PC-3 (cell line): ENCODE measurements at places on chromosomes 3 and 15.
A peak's percentile ranks its signal among the peaks of the same experiment; 100 is the strongest.

- H3K4me1 ChIP-seq: peaks cover 3% of the 10 kb centered on the region; the same call in 1 of the 2 replicates
- H3K27me3 ChIP-seq: peaks cover 4% of the 10 kb centered on the region
- H3K4me3 ChIP-seq: no peak overlapping the region
- no peak for DNase-seq
These were observed 3.6 kb upstream of the RAB6B start for GRCh38 chr3:133899311-133899710.

DNA sequence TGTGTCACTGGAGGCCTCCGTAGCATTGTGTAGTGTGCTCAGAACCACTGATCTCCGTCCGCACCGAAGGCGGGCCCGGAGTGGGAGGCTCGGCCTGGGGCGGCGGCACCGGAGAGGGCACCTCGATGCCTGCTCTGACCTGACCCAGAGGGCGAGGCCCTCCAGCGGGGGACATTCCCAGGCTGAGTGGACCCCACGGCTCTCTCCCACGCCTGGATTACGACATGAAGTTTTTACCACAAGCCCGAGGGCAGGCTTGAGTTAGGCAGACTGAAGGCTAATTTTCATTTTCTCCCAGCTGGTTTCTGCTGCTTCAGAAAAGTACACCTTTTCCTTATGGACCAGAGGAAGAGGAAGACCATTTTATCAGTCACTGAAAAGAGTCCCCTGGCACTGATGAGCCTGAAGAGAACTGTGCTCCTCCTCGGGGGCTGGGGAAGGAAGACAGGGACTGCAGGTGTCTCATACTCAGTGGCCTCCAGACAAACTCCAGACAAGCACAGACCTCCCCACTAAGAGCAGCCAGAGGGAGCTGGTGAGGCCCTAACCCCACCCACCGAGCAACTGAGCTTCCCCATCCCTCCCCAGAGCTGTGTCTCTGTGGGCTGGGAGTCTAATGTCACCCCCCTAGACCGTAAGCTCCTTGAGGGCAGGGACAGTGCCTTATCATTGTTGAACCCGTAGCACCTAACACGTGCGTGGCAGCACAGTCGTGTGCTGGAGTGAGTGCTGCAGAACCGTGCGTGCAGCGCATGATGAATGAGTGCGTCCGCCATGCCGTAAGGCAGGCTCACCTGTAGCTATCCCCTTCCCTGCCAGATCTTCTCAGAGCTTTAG lies 74.5 kb upstream of the BLM start:
- H3K36me3 ChIP-seq: no peaks in the 10 kb centered on the region
- peaks cover 2% of the 10 kb centered on the region; the same call in 1 of the 2 replicates for H3K4me1 ChIP-seq
- H3K4me3 ChIP-seq: no peak overlapping the region
- DNase-seq: no peak
- H3K27me3 ChIP-seq: no peaks in the 10 kb centered on the region

DNA sequence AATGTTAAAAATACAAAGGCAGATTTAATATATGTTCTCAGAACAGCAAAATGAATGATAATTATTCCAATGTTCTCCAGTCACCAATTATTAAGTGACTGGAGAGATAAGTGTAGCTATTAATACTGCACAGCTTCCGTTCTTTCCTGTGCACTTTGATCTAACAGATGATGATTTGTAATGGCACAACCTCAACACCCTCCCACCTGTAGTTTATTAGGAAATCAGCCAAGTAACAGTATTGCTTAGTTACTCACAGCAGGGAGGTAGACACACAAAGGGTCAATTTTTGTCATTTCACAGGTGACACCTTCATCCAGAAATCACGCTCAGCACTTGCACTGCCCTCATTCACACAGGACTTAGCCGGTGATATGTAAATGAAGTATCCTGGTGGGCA lies 688.1 kb downstream of the EPHA3 start:
- no peak overlapping the region for H3K4me3 ChIP-seq
- H3K36me3 ChIP-seq: no peaks in the 10 kb centered on the region
- H3K27ac ChIP-seq: no peak overlapping the region
- no peak for DNase-seq
- H3K4me1 ChIP-seq: peaks cover 3% of the 10 kb centered on the region; the same call in 1 of the 2 replicates

GRCh38 chr15:73957785-73958184 lies 31.5 kb downstream of the LOXL1 start:
- H3K4me3 ChIP-seq: peak overlapping the region; percentile 31; the same call in 1 of the 2 replicates
- DNase-seq: no peak
- no peaks in the 10 kb centered on the region for H3K27me3 ChIP-seq
- H3K4me1 ChIP-seq: peaks cover 70% of the 10 kb centered on the region
- no peaks in the 10 kb centered on the region for H3K36me3 ChIP-seq

- no peak overlapping the region for H3K27ac ChIP-seq
- no peak overlapping the region for H3K4me3 ChIP-seq
- no peaks in the 10 kb centered on the region for H3K36me3 ChIP-seq
- no peaks in the 10 kb centered on the region for H3K4me1 ChIP-seq
These were observed 86.4 kb downstream of the SYNPR start for GRCh38 chr3:63364495-63364894.

DNA sequence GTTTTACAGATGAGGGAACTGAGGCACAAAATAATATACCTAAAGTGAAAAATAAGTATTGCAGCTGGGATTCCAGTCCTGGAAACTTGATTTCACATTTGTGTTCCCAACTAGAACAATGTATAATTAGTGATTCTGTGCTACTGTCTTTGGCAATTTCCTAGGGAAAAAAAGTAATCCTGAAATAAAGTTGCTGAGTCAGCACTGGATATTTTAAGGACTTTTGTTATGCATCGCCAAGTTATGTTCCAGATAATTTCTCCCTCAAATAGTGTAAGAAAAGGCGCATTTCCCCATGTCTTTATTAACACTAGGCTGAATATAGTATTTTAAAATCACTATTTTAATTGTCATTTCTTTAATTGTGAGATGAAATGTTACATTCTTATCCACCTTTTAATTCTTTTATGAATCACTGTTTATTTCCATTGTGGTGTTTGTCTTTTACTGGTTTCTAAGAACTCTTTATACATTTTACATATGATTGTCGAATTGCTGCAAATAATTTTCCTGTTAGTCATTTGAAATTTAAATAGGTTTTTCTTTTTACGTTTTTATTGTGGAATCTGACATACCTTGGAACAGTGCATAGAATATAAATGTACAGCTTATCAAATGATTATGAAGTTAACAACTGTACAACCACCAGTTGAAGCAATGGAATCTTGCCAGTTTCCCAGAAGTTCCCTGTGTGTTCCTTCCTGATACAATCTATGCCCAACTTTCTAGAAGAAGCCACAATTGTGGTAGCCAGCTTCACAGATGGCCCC lies 56.6 kb downstream of the SH3GL3 start:
- peaks cover 19% of the 10 kb centered on the region for H3K4me1 ChIP-seq
- no peaks in the 10 kb centered on the region for H3K27me3 ChIP-seq
- no peak overlapping the region for H3K4me3 ChIP-seq
- H3K27ac ChIP-seq: peak overlapping the region; percentile 74
- no peaks in the 10 kb centered on the region for H3K36me3 ChIP-seq
- peak; percentile 54 for DNase-seq

GRCh38 chr3:194806991-194807630 lies 121.4 kb downstream of the FAM43A start:
- no peak for DNase-seq
- H3K27me3 ChIP-seq: no peaks in the 10 kb centered on the region
- H3K27ac ChIP-seq: no peak overlapping the region
- no peak overlapping the region for H3K4me3 ChIP-seq
- H3K4me1 ChIP-seq: peaks cover 10% of the 10 kb centered on the region
- no peaks in the 10 kb centered on the region for H3K36me3 ChIP-seq

- no peak overlapping the region for H3K27ac ChIP-seq
- H3K27me3 ChIP-seq: peaks cover 13% of the 10 kb centered on the region
- H3K36me3 ChIP-seq: no peaks in the 10 kb centered on the region
- H3K4me3 ChIP-seq: no peak overlapping the region
- DNase-seq: no peak
- no peaks in the 10 kb centered on the region for H3K4me1 ChIP-seq
These were observed 494.7 kb upstream of the PROK2 start for GRCh38 chr3:72279631-72280041.

DNA sequence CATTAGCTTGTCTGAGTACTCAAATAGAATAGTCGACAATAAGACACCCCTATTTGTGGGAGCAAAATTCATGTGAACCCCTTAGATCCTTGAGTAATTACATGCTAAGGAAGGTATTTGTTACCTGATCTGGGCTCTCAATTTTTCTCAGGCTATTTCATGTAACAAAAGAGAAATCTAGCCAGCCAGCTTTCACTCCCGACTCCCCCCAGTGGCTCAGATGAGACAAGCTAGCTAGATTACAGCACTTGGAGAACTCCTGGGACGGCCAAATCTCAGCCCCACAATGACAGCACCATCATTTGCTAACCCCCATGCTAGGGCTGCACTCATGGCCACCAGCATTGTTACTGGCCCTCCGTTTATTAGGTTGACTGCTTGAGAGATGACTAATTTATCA lies 41.3 kb downstream of the GLDN start:
- no peak overlapping the region for H3K27ac ChIP-seq
- H3K36me3 ChIP-seq: peaks cover 2% of the 10 kb centered on the region; the same call in 1 of the 2 replicates
- peak; percentile 60 for DNase-seq

GRCh38 chr15:65409036-65409631 lies 13.6 kb downstream of the IGDCC4 start:
- H3K4me1 ChIP-seq: peaks cover 28% of the 10 kb centered on the region
- no peaks in the 10 kb centered on the region for H3K36me3 ChIP-seq
- H3K4me3 ChIP-seq: no peak overlapping the region
- DNase-seq: peak; percentile 71

DNA sequence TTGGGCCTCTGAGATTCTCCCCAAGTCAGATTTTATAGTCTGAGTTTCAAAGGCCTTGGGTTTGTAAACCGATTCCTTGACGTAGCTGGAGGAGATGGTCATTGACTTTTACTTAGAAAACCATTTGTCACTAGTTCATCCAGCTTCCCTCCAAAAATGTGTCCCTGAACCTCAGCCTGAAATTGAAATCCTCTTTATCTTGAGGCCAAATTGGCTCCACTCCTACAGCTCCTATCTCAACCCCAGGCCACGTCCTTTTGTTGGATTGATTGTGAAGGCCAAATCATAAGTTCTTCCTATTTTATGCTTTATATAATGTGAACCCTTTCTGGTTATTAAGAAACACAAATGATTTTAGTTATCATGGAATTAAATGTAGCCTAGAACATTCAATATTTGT lies 193.9 kb upstream of the SUCLG2 start:
- H3K4me3 ChIP-seq: no peak overlapping the region
- DNase-seq: no peak
- no peaks in the 10 kb centered on the region for H3K4me1 ChIP-seq
- no peaks in the 10 kb centered on the region for H3K27me3 ChIP-seq
- H3K27ac ChIP-seq: no peak overlapping the region
- H3K36me3 ChIP-seq: no peaks in the 10 kb centered on the region

DNA sequence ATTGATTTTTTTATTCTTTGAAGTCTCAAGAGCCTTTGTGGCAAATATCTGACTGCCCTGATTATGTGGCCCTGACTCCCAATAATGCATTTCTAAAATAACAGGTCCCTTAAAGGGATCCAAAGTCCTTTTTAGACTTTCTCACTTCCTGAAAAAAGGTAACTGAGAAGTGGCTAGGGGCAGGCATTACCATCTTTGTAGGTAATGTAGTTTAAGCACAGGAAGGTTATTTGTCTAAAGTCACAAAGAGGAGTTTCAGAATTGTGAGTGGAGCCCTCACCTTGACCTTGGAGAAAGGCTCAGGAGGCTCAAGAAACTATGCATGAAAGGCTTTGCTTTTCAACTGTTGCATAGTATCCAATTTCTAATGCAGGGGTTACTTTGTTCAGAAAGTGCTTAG lies 142.9 kb upstream of the MRPL3 start:
- H3K4me1 ChIP-seq: no peaks in the 10 kb centered on the region
- no peaks in the 10 kb centered on the region for H3K36me3 ChIP-seq
- no peak for DNase-seq
- H3K27ac ChIP-seq: no peak overlapping the region
- H3K27me3 ChIP-seq: no peaks in the 10 kb centered on the region
- H3K4me3 ChIP-seq: no peak overlapping the region

GRCh38 chr15:61835496-61836106 lies 224.6 kb downstream of the VPS13C start:
- H3K27ac ChIP-seq: no peak overlapping the region
- no peaks in the 10 kb centered on the region for H3K36me3 ChIP-seq
- no peaks in the 10 kb centered on the region for H3K27me3 ChIP-seq
- DNase-seq: peak; percentile 60

DNA sequence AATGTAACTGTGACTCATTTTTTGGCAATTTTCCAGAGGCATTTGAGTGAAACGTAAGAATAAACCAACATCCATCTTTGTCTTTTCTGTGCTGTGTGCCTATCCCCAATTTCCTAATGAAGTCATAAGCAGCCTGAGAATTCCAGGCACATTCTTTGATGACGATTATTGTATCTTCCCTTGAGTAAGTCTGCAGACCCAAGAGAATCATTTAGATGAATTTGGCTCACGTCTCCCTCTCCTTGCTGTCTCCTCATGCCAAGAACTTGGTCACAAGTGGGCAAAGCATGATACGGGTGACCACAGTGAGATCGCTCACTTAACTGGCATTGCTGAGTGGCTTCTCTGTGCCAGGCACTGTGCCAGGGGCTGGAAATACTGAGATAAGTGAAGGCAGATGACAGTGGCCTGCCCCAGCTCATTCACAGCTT lies 384.5 kb upstream of the IL12A start:
- DNase-seq: peak; percentile 52
- H3K36me3 ChIP-seq: peaks cover 5% of the 10 kb centered on the region; the same call in 1 of the 2 replicates

GRCh38 chr15:47377465-47377864 lies 339.8 kb upstream of the SEMA6D start:
- no peak overlapping the region for H3K27ac ChIP-seq
- DNase-seq: no peak
- no peaks in the 10 kb centered on the region for H3K4me1 ChIP-seq
- H3K36me3 ChIP-seq: no peaks in the 10 kb centered on the region
- no peaks in the 10 kb centered on the region for H3K27me3 ChIP-seq
- no peak overlapping the region for H3K4me3 ChIP-seq

GRCh38 chr3:57451150-57451846 lies 92.8 kb downstream of the DNAH12 start:
- peak overlapping the region; percentile 35 for H3K27ac ChIP-seq
- H3K36me3 ChIP-seq: no peaks in the 10 kb centered on the region
- H3K27me3 ChIP-seq: no peaks in the 10 kb centered on the region
- peaks cover 19% of the 10 kb centered on the region for H3K4me1 ChIP-seq

DNA sequence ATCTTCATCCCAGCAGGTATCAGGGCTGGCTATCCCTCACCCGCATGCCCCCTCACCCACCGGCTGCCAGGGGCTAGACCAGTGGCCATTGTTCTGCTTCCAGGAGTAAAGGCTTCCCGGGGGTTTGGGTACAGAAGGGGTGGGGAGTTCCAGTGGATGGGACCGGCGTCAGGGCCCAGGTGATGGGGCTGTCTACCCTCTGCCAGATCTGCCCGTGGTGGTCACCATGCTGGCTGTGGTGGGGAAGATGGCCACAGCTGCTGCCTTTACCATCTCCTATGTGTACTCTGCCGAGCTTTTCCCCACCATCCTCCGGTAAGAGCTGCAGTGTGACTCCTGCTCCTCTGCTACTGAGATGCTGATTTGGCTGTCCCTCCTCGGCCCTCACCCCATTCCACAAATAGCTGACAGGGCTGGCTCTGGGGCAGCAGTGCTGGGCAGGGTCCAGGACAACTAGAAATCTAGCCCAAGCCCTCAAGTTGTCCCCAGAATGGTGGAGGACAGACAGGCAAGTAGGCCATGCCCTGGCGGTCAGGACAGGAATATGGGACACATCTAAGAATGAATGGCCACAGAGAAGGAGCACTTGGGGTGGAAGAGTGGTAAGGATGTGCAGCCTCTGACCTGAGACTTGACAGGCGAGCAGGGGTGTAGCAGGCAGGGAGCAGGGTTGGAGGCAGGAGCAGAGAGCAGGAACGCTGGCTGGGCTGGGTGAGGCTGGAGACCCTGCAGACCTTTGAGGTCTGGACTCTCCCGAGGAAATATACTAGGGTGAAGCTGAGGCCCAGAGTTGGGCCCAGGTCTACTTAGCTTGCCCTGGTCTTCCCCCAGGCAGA lies 5.8 kb upstream of the SLC22A14 start:
- H3K36me3 ChIP-seq: no peaks in the 10 kb centered on the region
- H3K4me3 ChIP-seq: no peak overlapping the region
